ENCODE measurements at places on chromosomes 12 and 14.

DNA sequence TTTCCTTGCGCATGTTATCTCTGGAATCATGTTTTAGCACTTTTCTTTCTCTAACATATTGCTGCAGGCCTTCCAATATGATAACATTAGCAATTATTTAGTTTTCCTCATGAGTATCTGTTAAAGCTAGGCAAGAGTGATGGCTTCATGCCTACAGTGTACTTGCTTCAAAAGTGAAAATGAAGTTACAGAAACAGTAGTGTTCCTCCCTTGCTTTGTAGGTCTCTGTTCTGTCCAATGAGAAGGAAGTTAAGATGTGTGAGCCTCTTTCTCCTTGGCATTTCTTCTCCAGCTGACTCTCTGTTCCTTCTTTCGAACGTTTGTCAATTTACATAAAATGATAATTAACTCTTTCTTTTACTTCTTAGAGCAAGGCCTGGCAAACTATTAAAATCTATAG is 22.2 kb downstream of the LRRIQ1 start:
- DNase-seq: no peak

GRCh38 chr14:51453869-51454268 is 197.8 kb upstream of the FRMD6 start:
- no peak for DNase-seq

DNA sequence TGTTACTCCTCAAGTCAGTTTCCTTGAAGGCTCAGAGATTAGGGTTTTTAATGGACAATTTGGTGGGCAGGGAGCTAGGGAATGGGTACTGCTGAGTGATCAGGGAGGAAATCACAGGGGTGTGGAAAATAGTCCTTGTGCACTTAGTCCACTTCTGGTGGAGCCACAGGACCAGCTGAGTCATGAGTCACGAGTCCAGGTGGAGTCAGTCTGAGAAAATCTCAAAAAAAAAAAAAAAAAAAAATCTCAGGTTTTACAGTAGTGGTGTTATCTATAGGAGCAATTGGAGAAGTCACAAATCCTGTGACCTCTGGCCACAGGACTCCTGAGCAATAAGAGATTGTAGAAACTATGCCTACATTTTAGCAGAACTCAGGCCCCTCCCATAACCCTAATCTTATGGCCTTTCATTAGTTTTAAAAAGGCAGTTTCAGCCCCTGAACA is 28.2 kb upstream of the AMN1 start:
- peak; percentile 69 for DNase-seq

GRCh38 chr12:4277857-4278256 is 4.3 kb downstream of the CCND2 start:
- no peak for DNase-seq

- no peak for DNase-seq
These were observed 356.4 kb upstream of the PRICKLE1 start for GRCh38 chr12:42945927-42946326.

DNA sequence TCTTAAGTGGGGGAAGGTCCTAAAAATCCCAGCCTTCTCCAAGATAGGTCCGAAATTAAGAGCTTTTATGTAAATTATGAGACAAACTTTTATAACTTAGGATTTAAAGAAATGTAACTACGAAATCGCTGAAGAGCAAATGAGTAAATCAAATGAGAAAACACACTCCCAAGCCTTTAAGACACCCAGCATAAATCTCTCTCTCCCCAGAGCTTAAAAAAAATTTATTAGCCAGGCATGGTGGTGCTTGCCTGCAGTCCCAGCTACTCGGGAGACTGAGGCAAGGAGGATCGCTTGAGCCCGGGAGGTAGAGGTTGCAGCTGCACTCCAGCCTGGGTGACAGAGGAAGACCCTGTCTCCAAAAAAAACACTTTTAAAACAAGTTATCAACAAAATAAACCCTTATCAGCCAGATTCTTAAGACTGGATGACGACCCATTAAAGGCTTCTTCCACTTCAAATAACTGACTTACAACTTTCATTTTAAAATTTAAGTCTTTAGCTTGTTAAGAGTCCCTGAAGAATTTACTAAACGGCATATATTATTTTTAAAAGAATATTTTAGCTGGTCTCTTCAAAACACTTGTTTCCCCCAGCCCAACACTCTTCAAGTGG is 3.2 kb downstream of the PTGES3 start:
- no peak for DNase-seq
